ENCODE measurements at places on chromosomes 3 and 15.

DNA sequence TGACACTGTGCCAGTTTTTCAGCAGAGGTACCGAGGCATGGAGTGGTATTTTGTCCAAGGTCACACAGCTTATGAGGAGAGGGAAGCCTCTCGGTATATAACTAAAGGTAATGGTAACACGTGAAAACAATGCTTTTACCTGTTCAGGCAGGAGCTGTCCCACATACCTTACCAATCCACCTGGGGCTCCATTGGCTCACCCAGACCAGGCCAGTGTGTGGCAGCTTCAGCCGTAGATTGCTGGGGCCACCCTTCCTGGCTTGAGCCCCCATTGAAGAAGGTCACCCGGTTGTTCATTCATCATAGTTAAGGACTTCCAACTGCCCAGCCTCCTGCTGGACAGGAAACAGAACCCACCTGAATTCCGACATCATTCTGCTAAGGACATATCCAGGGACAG, 9.2 kb upstream of the RPP14 start:
- H3K27me3 ChIP-seq, result no peaks in the 10 kb centered on the region
- H3K36me3 ChIP-seq, result no peaks in the 10 kb centered on the region
- peak overlapping the region; percentile 19 for H3K27ac ChIP-seq
- H3K4me1 ChIP-seq, result no peaks in the 10 kb centered on the region

GRCh38 chr3:11638495-11639358, 5.0 kb downstream of the VGLL4 start:
- H3K27ac ChIP-seq, result peak overlapping the region; percentile 92
- peaks cover 18% of the 10 kb centered on the region for H3K4me1 ChIP-seq
- no peaks in the 10 kb centered on the region for H3K36me3 ChIP-seq
- H3K4me3 ChIP-seq, result peak overlapping the region; percentile 59

GRCh38 chr3:10577486-10577885, 72.1 kb upstream of the ATP2B2 start:
- H3K36me3 ChIP-seq, result no peaks in the 10 kb centered on the region
- no peak for DNase-seq
- no peaks in the 10 kb centered on the region for H3K4me1 ChIP-seq
- H3K27ac ChIP-seq, result no peak overlapping the region
- no peaks in the 10 kb centered on the region for H3K27me3 ChIP-seq

DNA sequence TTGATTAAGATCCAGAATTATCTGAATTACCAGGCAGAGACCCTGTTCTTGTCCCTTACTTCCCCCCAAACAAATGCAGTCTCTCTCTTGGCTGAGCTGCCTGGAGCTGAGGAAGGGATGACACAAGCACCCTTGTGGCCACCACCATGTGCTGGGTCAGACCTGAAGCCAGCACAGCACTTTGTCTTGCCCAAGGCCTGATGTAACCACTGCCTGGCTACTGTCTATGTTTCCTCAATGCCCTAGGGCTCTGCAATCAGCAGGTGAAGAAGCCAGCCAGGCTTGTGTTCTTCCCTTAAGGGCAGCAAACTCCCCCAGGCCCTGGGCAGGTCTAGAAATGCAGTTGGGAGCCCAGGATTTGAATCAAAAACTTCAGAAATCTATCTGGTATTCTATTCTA, 15.8 kb upstream of the CASR start:
- no peak overlapping the region for H3K4me3 ChIP-seq
- no peaks in the 10 kb centered on the region for H3K27me3 ChIP-seq
- H3K36me3 ChIP-seq, result no peaks in the 10 kb centered on the region
- H3K27ac ChIP-seq, result no peak overlapping the region
- no peaks in the 10 kb centered on the region for H3K4me1 ChIP-seq
- no peak for DNase-seq

- no peak overlapping the region for H3K4me3 ChIP-seq
- H3K4me1 ChIP-seq, result no peaks in the 10 kb centered on the region
- H3K27ac ChIP-seq, result no peak overlapping the region
- no peaks in the 10 kb centered on the region for H3K36me3 ChIP-seq
- no peak for DNase-seq
- no peaks in the 10 kb centered on the region for H3K27me3 ChIP-seq
Measured at GRCh38 chr3:155046935-155047334, 33.2 kb upstream of the MME start.

DNA sequence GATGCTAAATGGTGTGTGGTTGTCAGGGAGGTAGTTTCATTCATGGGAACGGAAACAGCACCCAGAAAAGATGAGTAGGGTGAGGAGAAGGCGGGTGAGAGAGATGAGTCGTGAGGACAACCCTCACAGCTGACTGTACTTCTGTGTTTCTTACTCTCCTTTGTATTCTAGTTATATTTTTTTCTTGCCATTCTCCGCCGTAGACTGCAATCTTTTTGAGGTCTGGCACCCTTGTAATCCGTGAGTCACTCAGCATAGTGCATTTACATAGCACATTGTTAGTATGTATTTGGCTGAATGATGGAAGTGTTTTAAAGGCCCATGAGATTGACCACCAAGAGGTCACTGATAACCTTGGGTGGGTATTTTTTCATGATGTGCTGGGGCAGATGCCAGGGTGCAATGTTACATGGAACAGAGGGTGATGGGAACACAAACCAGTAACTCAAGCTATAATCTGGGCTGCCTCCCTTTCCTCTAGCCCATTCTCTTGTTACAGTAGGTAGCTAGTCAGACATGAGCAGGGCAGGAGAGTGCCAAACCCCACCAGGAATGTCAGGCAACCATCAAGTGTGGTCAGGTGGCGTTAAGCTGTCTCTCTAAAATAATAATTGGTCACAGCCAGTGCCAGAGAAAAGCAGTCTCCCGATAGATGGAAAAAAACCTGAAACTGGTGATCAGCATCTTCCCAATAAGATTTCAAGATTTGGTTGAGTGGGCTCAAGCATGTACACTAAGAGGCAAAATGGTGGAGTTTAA, 18.8 kb upstream of the DGKG start:
- H3K4me3 ChIP-seq, result no peak overlapping the region
- H3K27ac ChIP-seq, result no peak overlapping the region
- no peak for DNase-seq
- H3K27me3 ChIP-seq, result no peaks in the 10 kb centered on the region
- H3K36me3 ChIP-seq, result no peaks in the 10 kb centered on the region

Measured in breast epithelium (tissue), 4 donors.